ENCODE measurements at places on chromosomes 13 and 19. TPM values are rescaled to one million over a fixed set of nuclear protein-coding genes. Genes with fewer than 3 reads are reported as not detected.

BRSK1 gene
- total RNA-seq: 1.9 TPM

MIER2 gene
- 11.8 TPM for total RNA-seq

CCL25 gene
- not detected for total RNA-seq

- DNase-seq: peak; percentile 50
Observed at GRCh38 chr13:96075953-96076543, 13.9 kb upstream of the HS6ST3 start.

- no peak for DNase-seq
Observed at GRCh38 chr13:113074876-113075275, 30.7 kb upstream of the F7 start.

GRCh38 chr19:1223018-1223855 is 14.6 kb downstream of the CBARP start:
- DNase-seq: peak; percentile 61

DNA sequence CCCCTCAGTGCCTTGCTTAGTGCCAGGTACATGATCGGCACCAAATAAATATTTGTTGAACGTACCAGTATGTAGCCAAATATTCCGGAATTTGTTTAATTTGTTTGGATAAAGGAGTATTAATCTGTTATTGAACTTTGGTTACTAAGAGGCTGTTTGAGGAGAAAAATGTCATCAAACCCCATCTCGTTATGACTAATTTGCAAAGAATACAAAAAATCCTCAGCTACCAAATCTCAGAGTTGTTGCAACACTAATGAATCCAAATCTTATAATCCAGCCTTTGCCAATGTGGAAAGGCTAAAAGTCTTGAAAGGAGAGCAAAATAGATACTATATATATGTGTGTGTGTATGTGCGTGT is 79.5 kb downstream of the KLF5 start:
- DNase-seq: peak; percentile 71

DNA sequence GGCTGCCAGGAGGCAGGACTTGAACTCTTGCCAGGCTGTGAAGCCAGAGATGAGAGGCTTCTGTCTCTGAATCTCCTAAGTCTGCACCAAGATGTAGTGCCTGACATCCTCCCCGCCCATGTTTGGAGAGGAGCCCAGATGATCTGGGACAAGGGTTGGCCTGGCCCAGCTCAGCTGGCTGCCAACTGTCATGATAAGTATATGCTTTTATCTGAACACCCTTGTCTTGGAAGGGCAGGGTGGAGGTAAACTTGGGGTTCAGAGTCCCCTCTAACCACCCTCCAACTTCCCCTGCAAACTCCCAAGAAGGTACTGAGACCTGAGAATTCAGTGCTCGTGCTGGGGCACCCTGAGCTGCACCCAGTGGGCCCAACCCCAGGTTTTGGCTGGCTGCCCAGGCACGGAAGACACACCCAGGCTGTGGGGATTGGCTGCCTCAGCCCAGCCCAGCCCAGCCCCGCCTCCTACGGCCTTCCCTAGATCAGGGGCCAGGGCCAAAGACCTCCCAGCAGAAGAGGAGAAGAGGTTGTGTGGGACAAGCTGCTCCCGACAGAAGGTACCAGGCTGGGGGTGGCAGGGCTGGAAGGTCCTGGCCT is at the start of gene CYP4F12:
CYP4F12 (plus strand) TSS at position 508 of the 596 bp plus-strand sequence. CDS start 443 bp downstream, outside the sequence.
- peak; percentile 10 for DNase-seq
